HEK293T (cell line): ENCODE measurements at places on chromosomes 11 and 22.
A peak's percentile ranks its signal among the peaks of the same experiment; 100 is the strongest.

- no peak for DNase-seq
Measured at GRCh38 chr11:19428206-19429002, 187.7 kb upstream of the E2F8 start.

GRCh38 chr11:71188886-71189767 is 63.2 kb downstream of the SHANK2 start:
- no peak for DNase-seq

GRCh38 chr11:42237701-42238235 is 778.3 kb upstream of the LRRC4C start:
- no peak for DNase-seq

DNA sequence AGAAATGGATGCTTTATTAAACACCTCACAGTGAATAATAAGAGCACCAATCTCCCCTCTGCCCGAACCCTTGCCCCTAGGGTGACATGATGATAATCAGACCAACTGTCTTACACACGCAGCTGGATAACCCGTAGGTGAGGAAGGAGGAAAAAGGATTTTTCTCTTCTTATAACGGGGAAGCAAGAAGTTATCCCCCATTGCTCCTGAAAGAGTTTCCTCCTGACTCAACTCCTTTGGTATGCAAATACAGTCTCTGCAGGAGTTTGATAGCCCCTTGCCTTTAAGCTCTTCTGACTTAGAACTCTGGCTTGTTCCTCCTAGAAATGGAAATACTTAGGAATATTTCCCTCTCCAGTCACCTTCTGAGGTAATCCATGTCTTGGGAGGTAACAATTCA is 455.8 kb downstream of the TMEM135 start:
- DNase-seq, result no peak

DNA sequence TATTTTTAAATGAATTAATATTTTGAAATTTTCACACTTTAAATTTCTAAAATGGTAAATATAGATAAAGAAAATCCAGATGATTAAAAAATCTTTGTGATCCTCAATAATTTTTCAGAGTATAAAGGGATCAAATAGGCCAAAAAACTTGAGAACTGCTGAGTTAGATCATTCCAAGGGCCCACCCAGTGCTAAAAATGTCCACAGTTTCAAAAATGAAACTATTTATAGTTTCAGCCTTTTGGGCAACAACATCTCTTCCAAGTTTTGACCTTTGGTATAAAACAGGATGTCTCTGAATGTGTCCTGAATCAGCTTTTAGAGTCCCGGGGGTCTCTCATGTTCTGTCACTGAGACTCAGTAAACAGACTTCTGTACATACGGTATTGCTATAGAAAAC is 20.9 kb upstream of the BAIAP2L2 start:
- DNase-seq, result no peak

- DNase-seq, result no peak
Measured at GRCh38 chr11:7449211-7449840, 36.0 kb upstream of the OLFML1 start.

DNA sequence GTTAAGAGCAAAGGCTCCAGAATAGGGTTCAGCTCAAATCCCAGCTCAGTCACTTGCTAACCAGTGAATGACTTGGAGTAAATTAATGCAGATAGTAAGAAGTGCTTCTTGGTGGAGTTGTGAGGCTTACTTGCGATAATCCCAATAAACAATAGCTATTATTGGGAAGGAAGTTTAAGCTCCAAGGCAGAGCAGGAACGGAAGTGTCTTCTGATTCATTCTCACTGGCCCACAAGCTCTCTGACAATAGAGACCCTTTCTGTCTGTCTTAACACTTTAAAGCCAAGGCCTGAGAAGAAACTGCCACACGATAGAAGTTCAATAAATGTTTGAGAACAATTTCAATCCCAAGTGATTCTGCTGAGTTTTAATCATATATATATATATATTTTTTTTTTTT is 155.4 kb downstream of the DBX1 start:
- DNase-seq, result no peak

GRCh38 chr11:12076840-12077534 is 33.4 kb upstream of the MICAL2 start:
- no peak for DNase-seq

- DNase-seq, result no peak
Measured at GRCh38 chr22:25987948-25988347, 181.3 kb upstream of the SEZ6L start.

DNA sequence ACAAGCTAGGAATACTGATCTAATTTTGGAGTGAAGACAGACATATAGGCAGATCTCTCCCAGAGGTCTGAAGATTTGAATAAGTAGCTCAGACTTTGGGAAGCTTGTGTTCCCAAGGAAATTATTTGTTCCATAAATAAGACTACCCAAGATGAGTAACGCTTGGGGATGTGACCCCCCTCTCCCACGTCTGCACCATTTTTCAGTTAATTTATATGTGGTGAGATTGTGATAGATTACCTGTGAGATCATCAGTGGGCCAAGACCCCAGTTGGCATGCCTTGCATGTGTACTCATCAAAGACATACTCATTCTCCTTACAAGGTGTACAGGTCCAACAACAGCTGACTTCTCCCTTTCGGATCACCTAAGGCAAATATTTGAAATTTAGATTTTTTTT is 252.8 kb upstream of the CTSC start:
- DNase-seq, result no peak

GRCh38 chr11:74754507-74755252 is 6.0 kb downstream of the RNF169 start:
- DNase-seq, result no peak

GRCh38 chr11:129723761-129724162 is 91.9 kb upstream of the TMEM45B start:
- no peak for DNase-seq

- DNase-seq, result no peak
Measured at GRCh38 chr11:100863080-100863581, 176.0 kb downstream of the ARHGAP42 start.

GRCh38 chr11:19403196-19403895 is 162.6 kb upstream of the E2F8 start:
- no peak for DNase-seq

DNA sequence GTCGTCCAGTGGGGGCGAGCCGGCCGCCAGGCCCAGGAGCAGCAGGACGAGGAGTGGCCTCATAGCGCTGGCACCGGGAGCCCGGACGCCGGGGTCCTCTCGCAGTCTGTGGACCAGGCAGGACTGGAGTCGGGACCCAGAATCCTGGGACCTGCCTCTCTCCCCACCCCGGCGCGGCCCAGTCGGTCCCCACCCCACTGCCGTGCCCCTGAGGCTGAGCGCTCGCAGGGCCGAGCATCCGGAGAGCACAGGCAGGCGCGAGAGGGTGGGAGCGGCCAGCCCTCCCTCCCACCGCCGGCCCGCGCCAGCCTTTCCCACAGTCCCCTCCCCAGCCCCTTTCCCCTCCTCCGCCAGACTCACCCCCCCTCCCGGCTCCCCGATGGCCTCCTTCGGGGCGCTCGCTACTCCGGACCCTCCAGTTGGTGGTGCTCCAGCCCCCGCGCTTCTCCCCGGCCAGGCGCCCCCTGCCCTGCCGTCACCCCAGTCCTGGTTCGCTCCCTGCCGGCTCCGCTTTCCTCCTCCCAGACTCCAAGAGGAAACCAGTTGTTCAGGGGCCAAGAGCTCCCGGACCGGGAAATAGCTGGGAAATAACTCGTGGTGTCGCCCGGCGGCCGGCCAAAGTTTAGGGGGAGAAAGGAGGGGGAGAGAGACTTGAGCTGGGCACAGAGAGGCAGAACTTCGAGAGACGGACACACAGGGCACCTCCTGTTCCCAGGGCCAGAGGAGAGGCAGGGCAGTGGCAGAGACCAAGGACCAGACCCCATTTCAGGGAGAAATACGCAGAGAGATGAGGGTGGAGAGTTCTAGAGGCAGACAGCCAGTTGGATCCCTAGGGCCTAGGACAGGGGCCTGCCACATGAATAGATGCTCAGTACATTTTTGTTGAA is at the start of gene C1QTNF5:
TSS of gene C1QTNF5 (minus strand) at position 549 of the 887 bp plus-strand sequence. CDS start at position 63, 486 bp downstream.
- no peak for DNase-seq

DNA sequence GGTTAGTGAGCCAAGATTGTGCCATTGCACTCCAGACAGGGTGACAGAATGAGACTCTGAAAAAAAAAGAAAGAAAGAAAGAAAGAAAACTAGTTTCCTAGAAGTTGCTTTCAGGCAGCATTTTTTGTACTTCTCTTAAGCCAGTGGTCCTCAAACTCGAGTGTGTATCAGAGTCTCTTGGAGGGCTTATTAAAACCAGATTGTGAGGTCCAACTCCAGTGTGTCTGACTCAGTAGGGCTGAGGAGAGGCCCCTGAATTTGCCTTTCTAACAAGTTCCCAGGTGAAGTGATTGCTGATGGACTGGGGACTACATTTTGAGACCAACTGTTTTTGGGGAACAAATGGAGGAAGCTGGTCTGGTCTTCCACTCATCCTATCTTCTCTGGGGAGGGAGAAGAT is 57.5 kb upstream of the VSTM5 start:
- no peak for DNase-seq

DNA sequence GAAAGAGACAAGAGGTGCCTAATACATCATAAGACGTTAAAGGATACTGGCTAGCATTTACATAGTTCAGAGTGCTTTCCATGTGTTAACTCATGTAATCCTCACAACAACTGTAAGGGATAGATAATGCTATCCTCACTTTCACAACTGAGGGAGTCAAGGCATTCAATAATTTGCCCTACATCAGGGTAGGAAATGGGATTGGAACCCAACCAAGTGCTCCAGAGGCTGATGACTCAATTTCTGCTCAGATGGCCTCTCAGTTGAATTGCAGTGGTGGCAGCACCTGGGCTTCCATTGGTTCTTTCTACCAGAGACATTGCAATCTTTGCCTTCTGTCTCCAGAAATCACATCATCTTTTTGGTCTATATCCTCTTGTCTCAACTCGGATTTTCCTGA is 232.9 kb downstream of the ETS1 start:
- no peak for DNase-seq

DNA sequence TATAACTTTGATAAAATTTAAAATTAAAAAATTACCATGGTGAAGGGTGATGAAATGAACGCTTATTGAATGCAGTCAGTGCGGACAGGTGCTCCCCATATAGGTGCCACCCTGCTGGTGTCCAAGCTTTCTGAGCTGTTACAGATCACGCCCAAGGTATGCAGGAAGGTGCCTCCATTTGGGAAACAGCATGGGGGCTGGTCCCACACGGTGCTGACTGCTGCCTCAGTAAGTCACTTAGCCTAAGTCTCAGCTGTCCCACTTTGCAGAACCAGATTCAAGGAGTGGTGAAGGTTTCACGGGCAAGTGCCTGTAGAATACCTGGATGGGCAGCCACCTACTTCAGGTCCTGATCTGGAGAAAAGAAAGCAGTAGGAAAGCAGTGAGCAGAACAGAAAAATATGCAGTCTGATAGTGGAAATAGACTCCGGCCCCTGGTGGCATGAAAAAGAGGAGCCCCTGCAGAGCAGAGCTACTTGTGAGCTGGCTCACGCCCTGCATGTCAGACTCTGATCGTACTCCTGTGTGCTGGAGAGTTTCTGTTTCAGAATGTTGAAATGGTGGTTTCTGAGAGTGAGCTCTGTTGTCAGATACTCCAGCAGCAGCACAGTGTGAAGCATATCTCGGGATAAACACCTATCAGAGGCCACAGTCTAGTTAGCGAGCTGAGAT is 33.2 kb downstream of the ADORA2A start:
- DNase-seq, result no peak

DNA sequence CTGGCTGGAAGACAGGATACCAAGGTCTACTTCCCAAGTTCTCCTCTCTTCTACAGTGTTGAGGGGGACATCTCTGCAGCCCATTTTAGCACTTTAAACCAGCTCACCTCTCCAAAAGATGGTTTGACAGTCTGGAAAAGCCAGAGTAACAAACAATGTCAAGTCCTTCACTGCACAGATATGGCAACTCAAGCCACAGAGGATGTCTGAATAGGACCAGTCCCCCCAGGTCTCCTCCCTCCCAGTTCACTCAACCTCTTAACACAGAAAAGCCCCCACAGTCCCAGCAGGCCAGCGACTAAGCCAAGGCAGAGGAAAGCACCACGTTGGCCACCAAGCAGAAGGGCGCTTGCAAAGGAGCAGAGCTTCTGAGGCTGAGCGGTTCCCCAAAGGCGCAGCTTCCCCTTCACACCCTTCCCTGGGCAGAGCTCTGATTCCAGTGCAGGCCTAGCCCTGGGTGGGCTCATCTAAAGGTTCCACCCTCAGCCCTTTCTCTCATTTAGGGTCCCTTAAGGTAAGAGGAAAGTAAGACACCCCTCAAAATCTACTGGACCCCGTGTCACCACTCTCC is 62.7 kb downstream of the PAK1 start:
- DNase-seq, result no peak

DNA sequence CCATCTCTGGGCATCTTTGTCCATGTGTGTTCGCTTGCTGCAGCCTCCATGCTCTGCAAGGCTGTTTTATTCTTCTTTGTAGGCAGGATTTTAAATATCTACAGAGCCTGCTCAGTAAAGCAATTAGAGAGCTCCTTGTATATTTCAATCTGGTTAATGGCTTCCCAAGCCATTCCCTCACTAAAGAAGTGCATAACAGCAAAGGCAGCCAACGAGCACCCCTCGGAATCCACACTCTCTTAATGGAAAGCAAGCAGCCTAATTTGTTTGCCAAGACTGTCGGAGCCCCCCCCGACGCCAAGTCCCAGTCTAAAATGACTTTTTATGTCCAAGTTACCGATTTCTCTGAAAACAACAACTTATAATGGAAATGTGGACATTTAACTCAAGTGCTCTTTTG is 123.6 kb downstream of the ARL14EP start:
- no peak for DNase-seq

DNA sequence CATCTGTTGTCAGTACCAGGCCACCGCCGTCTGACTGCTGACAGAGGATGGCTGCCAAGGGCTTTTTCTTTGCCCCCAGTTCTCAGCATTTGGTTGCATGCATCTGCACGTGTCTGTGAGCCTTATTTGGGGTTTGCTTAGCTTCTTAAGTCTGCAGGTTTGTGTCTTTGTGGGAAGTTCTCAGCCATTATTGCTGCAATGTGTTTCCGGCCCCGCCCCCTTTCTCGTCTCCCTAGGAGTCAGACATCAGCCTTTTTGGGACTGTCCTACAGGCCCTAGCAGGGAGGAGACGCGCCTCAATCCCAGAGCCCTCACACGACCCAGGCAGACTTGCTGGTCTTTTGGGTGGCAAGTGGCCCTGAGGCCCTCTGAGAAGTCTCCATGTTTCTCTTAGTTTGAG is 8.0 kb downstream of the MOB2 start:
- DNase-seq, result no peak

- DNase-seq, result peak; percentile 20
Measured at GRCh38 chr11:118572981-118573550, 857 bp downstream of the ARCN1 start.

DNA sequence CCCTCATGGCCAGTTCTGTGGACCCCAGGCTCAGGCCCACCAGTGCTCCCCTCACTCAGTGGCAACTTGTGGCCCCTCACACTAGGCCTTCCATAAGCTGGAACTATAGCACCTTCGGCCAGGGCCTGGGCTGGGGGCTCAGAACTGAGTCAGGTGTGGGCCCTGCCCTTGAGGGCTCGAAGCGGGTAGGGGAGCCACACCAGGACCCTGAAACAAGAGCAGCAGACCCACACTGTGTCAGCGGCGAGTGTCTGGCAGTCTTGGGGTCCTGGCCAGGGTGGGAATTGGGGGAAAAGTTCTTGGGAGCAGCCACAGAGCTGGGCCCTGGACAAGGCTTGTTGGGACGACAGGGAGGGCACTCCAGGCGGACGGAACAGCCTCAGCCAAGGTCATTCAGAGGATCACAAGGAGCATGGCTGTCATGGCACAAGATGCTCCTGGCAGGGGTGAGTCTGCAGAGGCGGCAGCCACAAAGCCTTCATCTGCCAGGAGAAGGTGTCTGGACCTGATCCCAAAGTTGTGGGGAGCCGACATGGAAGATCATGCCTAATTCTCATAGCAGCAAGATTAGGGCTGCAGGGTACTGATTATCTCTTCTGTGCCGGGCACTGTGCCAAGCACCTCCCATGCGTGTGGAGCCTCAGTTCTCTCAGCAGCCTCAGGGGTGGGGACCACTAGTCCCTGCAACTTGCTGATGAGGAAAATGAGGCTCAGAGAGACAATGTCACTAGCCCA is 50.7 kb downstream of the SHISAL1 start:
- DNase-seq, result no peak
